Lung (tissue), 17 donors: ENCODE measurements at places on chromosomes 2 and 18. TPM values are rescaled to one million over a fixed set of nuclear protein-coding genes. Genes with fewer than 3 reads are reported as not detected.

The CGREF1 gene
- 0.55 TPM for polyA plus RNA-seq

The SUPT7L gene
- polyA plus RNA-seq: 22.0 TPM

The ANKRD29 gene
- 60.9 TPM for polyA plus RNA-seq

The ERFE gene
- polyA plus RNA-seq: not detected

The MEP1B gene
- not detected for polyA plus RNA-seq

The SNTG2 gene
- 0.83 TPM for polyA plus RNA-seq

- DNase-seq: no peak
These were observed 36.8 kb upstream of the EML4 start for GRCh38 chr2:42132191-42132965.

DNA sequence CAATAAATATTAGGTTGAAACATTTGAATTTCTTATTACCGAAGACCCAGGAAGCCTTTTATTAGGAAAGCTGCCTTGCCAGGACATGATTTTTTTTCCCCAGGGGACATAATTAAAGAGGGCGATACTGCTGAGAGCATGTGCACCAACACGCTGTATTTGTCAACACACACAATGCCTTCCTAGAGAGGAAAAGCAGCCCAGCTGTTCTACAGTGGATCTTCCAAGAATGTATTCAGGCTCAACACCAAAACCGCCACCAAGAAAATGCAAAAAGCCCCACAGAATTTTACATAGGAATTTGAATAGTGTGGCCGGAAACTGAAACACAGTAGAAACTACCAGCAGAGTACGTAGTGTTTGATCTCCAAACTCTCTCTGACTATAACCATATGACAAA is 320.4 kb downstream of the DLGAP1 start:
- DNase-seq: peak; percentile 16

DNA sequence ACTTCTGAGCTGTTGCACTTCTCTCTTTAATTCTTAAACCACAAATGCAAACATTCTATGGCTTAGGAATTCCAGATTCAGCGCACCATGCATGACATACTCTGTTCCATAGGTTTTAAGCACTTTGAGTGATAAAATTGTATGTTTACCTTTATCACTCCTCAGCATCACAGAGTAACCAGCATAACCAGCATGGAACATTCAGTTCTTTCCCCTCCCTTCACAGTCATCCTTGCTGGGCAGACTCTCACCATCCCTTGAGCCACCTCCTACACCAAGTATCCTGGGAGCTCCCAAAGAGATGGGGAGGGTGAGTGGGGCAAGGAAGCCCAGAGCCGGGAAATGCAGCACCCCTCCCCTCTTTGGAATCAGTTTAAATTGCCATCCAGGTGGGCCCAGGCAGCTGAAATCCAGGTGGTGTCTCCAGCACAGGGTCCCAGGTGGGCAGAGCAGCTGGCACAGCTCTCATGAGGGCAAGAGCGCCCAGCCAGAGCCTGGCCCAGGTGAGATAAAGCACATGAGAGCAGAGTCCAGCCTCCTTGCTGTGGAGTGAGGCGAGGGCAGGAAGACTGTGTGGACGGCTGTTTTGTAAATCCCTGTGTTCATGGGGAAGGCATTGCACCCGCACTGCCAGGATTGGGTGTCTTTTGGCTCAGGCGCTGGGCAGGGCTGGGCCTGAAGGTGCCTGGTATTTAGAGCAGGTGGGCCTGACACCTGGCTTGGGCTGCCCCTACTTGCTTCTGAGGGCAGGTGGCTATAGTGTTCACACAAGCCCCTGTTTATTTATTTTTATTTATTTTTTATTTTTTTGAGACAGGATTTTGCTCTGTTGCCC is 36.8 kb downstream of the LAMA3 start:
- no peak for DNase-seq

DNA sequence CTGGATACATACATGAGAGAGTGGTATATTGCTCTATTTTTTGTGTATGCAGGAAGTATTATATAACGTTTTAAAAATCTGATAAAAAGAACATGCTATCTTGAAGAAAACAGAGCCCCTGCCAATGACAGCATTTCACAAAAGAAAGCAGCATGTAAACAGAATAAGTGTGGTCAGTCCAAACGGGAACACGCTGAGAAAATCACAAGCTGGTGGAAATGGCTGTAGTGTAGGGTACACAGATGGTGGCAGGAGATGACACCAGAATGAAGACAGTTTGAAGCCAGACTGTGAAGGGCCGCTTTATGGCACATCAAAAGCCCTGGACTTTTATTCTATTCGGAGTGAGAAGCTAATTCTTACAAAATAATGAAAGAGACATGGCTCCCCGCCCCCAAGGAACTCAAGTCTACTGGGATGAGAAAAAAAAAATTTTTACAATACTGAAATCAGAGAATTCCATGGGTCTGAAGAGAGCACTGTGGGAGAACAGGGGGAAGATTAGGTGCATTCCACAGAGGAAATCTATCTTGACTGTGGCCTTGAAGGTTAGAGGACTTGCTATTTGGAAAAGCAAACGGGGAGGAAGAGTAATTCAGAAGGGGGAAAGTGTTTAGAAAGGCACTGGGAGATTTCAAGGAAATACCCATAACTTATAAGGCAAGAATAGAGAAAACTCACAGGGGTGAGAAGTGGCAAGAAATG is 217.7 kb upstream of the SMAD7 start:
- no peak for DNase-seq

GRCh38 chr2:67389286-67389685 is 7.8 kb upstream of the ETAA1 start:
- peak; percentile 63 for DNase-seq

DNA sequence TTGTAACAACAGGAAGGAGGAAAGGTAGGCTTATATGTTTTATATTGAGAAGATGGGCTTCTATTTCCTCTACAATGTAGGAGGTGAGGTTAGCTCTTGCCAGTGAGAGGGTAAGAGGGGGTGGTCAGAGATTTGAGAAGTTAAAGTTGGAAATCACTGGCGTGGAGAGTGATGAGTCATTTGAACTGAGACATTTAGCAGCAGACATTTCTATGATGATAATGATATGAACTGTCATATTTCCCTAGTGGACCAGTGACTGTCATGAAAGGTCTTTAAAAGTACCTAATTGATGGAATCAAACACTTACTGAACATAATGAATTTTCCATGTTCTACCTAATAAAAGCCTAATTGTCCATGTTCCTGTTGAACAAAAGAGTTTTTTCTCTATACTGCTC is 126.1 kb downstream of the FAM161A start:
- no peak for DNase-seq

- no peak for DNase-seq
These were observed 482.7 kb downstream of the RIT2 start for GRCh38 chr18:42632801-42633200.

DNA sequence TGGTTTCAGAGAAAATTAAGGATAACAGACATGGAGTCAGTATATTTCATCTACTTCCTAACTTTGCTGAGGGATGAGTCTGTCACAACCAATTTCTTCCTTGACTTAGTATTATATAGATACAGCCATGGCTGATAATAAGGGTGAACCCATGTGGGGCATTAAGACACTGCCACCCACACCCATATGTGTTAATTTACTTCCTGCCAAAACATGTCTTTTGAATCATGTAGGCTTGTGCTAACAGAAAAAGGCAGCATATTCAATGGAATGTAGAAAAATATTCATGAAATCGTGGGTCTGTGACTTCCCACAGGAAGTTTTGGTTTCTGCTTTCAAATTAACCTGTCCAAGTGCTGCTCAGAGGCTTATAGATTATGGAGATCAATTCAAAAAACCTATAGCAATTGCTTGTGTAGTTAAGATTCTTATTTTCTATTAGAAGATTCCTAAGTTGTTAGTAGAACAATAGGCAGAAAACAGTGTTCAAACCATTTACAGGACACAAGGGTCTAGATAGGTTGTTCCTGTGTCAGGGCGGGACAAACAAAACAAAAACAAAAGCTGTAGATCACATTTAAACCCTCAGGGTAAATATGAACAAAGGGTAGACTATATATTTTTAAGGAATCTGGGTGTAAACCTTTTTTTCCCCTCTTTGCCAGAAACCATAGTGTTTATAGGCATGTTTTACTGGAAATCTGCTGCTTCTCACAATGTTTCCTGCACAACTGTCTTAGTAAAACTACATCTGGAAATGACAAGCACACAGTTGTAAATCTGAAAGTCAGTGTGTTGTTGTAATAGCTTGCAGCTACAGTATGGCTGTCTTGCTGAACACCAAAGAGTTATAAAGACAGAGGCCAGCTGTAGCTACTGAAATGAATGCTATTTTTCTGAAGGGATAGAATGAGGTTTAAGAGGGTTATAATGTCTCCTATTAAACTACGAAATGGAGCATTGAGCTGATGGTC is 691.2 kb downstream of the EPHA4 start:
- peak; percentile 73 for DNase-seq

DNA sequence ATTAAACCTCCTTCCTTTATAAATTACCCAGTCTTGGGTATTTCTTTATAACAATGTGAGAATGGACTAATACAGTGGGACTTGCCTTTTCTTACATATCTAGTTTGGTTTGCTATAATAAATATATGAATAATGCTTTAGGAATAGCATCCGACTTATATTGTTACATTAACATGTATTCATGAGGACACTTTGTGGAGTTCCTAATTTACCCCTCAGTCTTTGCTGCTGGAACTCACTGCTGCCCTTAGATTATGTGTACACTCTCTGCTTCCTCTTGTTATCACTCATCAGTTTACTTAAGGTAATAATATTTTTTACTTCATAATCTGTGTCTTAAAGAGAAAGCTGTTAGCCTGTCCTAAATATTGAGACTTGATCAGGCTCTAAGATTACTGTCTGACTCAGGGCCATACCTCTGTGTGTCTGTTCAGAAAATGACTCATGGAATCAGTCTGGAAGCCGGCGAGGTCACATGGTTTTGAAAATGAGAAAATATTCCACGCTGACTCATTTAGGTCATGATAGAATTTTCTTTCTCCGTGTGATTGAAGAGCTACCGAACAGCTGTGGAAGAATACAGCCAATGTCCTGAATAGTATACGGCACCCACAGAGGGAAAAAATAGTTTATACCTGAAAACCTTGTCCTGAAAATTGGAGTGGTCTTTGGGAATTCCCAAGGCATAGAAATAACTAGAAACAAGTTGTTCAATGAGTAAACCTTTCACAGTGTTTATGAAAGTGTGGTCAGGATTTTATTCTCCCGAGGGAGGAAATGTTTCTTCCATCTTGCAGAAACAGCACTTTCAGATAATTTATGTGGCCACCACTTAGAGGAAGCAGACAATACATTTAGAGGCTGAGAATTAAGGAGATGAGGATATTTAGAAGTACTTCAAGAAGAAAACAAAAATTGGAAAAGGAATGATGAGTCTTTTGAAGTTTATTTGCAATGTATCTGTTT is 156.4 kb downstream of the DSEL start:
- peak; percentile 2 for DNase-seq

DNA sequence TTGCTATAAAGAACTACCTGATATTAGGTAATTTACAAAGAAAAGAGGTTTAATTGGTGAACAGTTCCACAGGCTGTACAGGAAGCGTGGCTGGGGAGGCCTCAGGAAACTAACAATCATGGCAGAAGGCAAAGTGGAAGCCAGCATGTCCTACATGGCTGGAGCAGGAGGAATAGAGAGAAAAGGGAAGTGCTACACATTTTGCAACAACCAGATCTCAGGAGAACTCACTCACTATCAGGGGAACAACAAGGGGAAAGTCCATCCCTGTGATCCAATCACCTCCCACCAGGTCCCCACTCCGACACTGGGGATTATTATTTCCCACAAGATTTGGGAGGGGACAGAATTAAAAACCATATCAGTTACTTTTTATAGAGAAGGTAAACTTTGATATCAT is 273.5 kb upstream of the MMADHC start:
- DNase-seq: no peak

- DNase-seq: no peak
These were observed 108.3 kb downstream of the MTCL1 start for GRCh38 chr18:8813611-8814010.

DNA sequence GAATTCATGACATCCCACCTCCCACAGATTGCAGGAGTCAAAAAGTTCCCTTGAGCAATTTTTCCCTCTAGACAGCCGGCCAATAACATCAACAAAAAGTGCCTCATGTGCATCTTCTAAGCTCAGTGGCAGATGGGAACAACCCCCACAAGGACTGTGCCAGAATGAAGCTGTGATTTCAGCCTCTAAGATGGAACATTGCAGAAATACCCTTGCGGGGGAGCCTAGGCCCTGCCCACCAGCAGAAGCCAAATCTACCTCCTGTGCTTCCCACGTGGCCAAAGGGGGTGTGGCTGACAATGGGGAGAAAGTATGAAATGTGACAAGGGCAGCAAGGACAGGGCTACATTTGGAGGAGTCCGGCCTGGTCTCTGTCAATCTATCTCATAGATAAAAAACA is 482.3 kb downstream of the TGIF1 start:
- no peak for DNase-seq

DNA sequence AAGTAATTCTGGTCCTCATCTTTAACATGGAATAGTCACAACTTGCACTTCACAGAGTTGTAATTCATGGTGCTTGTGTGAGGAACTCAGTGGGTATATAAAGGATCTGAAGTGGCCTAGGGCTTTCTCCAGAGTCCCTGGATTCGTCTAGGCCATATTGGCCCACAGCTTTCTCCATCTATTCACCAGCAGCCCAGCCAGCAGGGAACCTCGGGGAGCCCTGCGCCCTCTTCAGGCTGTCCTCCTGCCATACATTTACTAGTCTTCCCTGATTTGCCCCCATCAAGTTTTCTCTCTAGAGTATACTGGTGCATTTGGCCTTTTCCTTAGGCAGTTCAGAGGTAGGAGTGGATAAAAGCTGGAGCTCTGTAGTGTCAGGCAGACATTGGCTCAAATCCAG is 278.3 kb downstream of the MYCN start:
- peak; percentile 33 for DNase-seq
